ENCODE measurements at places on chromosomes 6 and 20. TPM values are rescaled to one million over a fixed set of nuclear protein-coding genes. Genes with fewer than 3 reads are reported as not detected.

Gene SEMG1
- total RNA-seq = not detected

Gene WFDC9
- not detected for total RNA-seq

Gene TRIM40
- total RNA-seq = 0.41 TPM

Gene TSPO2
- total RNA-seq = not detected

Gene SLC44A4
- 0.18 TPM for total RNA-seq

Gene SULF2
- 86.2 TPM for total RNA-seq

Gene TCF15
- total RNA-seq = 1.3 TPM

Gene TDP2
- 21.7 TPM for total RNA-seq

Gene PHF10
- 50.2 TPM for total RNA-seq
